Ovary (tissue), 10 donors: ENCODE measurements at places on chromosomes 5 and 9.

DNA sequence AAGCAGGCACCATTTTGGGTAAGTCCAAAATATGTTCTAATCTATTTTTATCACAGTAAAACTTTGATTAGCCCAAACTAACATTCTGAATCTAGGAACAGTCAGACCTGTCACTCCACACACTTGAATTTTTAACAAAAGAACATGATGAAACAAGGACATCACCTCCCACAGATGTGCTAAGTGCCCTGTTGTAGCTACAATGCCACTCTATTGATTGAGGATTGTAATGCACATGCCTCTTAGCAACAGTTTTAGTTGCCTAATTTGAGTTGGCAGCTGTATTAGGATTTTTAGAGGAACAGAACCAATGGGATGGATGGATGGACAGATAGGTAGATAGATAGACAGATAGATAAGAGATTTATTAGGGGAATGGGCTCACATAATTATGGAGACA is 20.3 kb upstream of the RNF20 start:
- H3K36me3 ChIP-seq = no peaks in the 10 kb centered on the region
- H3K4me1 ChIP-seq = no peaks in the 10 kb centered on the region

DNA sequence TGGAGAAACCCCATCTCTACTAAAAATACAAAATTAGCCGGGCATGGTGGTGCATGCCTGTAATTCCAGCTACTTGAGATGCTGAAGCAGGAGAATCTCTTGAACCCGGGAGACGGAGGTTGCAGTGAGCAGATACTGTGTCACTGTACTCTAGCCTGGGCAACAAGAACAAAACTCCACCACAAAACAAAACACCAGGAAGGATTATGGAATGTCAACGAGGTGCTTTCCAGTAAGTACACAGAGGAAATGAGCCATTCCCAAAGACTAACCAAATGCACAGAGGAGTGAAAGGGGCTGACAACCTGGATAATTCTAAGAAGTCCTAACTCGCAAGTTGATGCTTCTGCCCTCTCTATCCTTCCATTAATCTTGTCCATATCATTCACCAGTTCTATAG is 126.1 kb upstream of the RETREG1 start:
- no peaks in the 10 kb centered on the region for H3K27me3 ChIP-seq
- H3K4me3 ChIP-seq = no peak overlapping the region
- H3K36me3 ChIP-seq = no peaks in the 10 kb centered on the region
- H3K27ac ChIP-seq = no peak overlapping the region
- DNase-seq = no peak
- no peaks in the 10 kb centered on the region for H3K4me1 ChIP-seq

- no peaks in the 10 kb centered on the region for H3K36me3 ChIP-seq
- H3K4me3 ChIP-seq = no peak overlapping the region
- no peak for DNase-seq
- no peaks in the 10 kb centered on the region for H3K27me3 ChIP-seq
- no peaks in the 10 kb centered on the region for H3K4me1 ChIP-seq
- no peak overlapping the region for H3K27ac ChIP-seq
These were observed 110.0 kb downstream of the PLPPR1 start for GRCh38 chr9:101138509-101138908.

DNA sequence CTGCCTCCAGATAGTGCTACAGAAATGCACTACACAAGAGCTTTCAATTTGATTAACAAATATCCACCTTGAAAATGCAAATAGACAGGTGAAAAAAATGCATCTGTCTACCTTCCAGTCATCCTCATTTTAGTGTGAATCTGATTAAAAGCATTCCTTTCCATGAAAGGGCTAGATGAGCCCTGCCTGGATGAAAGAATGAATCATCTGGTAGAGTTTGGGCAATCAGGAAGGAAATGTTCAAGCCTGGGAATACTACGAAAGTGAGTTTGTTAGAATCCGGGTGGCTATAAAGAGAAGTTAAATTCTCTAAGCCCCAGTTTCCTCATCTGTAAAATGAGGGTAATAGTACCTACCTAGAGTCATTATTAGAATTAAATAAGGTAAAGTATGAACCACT is 142.6 kb downstream of the FAM114A2 start:
- no peak overlapping the region for H3K27ac ChIP-seq
- DNase-seq = no peak
- H3K27me3 ChIP-seq = no peaks in the 10 kb centered on the region
- no peak overlapping the region for H3K4me3 ChIP-seq
- no peaks in the 10 kb centered on the region for H3K4me1 ChIP-seq
- H3K36me3 ChIP-seq = no peaks in the 10 kb centered on the region

GRCh38 chr9:4095484-4095883 is 204.4 kb downstream of the GLIS3 start:
- no peaks in the 10 kb centered on the region for H3K36me3 ChIP-seq
- H3K27ac ChIP-seq = no peak overlapping the region
- H3K27me3 ChIP-seq = no peaks in the 10 kb centered on the region

- no peaks in the 10 kb centered on the region for H3K36me3 ChIP-seq
- no peak for DNase-seq
- no peak overlapping the region for H3K27ac ChIP-seq
- no peaks in the 10 kb centered on the region for H3K27me3 ChIP-seq
- H3K4me3 ChIP-seq = no peak overlapping the region
- no peaks in the 10 kb centered on the region for H3K4me1 ChIP-seq
These were observed 46.3 kb upstream of the TNFSF15 start for GRCh38 chr9:114852050-114852594.

DNA sequence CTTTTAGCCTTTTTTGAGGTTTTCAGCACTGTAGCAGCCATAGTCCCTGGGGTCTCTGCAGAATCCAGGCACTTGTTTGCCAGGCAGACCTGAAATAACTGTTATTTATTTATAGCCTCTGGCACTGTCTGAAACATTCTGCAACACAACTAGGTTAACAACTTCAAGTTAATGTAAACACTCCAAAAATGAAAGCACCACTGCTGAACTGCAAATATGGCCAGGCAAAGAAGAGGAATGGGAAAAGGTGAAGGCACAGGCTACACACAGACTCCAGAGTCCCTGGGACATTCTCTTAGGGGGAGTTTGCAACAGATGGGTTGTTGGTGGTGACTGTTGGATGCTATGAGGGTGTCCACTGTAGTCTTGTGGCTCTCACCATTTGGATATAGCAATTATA is 369.0 kb downstream of the MAT2B start:
- H3K27ac ChIP-seq = no peak overlapping the region
- no peak for DNase-seq
- H3K4me1 ChIP-seq = no peaks in the 10 kb centered on the region
- no peak overlapping the region for H3K4me3 ChIP-seq
- no peaks in the 10 kb centered on the region for H3K36me3 ChIP-seq

DNA sequence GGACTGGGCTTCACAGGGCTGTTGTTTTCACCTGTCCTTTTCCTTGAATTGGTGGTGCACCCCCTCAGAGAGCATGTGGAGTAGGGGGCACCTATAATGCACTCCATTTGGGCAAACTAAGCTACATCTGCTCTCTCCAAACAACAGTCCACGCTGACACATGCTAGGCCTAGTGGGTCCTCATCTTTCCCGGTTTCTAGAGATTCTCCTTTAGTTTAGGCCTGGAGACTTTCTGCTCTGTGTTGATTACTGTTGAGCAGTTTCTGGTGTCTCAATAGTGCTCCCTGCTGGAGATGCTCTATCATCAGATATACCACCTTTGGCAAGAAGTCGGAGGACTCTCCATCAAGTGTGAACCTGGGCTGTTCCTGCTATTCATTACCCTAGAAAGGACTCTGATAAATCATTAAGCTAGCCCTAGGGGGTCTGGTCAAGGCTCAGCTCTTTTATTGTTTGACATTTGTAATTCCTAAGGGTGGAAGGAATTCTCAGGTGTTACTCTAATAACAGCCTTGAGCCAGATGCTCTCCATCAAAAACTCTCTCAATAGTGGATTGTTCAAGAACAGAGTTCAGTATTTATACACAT is 64.0 kb upstream of the FYB1 start:
- H3K36me3 ChIP-seq = no peaks in the 10 kb centered on the region
- no peaks in the 10 kb centered on the region for H3K27me3 ChIP-seq
- H3K27ac ChIP-seq = no peak overlapping the region
- H3K4me3 ChIP-seq = no peak overlapping the region
- DNase-seq = no peak

- H3K27ac ChIP-seq = no peak overlapping the region
- no peaks in the 10 kb centered on the region for H3K27me3 ChIP-seq
- no peaks in the 10 kb centered on the region for H3K36me3 ChIP-seq
- no peak for DNase-seq
- no peaks in the 10 kb centered on the region for H3K4me1 ChIP-seq
- H3K4me3 ChIP-seq = no peak overlapping the region
These were observed 606.3 kb downstream of the TLE1 start for GRCh38 chr9:81083067-81083466.

- no peak overlapping the region for H3K4me3 ChIP-seq
- H3K27me3 ChIP-seq = no peaks in the 10 kb centered on the region
- no peak overlapping the region for H3K27ac ChIP-seq
These were observed 185.5 kb downstream of the HSD17B3 start for GRCh38 chr9:96116275-96117064.

GRCh38 chr9:131733541-131734061 is 6.3 kb downstream of the RAPGEF1 start:
- H3K4me1 ChIP-seq = peaks cover 11% of the 10 kb centered on the region
- DNase-seq = no peak
- no peak overlapping the region for H3K4me3 ChIP-seq
- H3K27ac ChIP-seq = no peak overlapping the region
- no peaks in the 10 kb centered on the region for H3K36me3 ChIP-seq
- no peaks in the 10 kb centered on the region for H3K27me3 ChIP-seq

GRCh38 chr5:142315096-142315900 is 9.5 kb downstream of the SPRY4 start:
- H3K4me1 ChIP-seq = no peaks in the 10 kb centered on the region
- no peak overlapping the region for H3K4me3 ChIP-seq
- H3K27me3 ChIP-seq = no peaks in the 10 kb centered on the region

GRCh38 chr9:70601000-70601951 is 186.8 kb upstream of the KLF9 start:
- no peaks in the 10 kb centered on the region for H3K36me3 ChIP-seq
- peaks cover 11% of the 10 kb centered on the region for H3K4me1 ChIP-seq
- H3K4me3 ChIP-seq = no peak overlapping the region
- H3K27ac ChIP-seq = peak overlapping the region; percentile 85
- DNase-seq = peak; percentile 96
- no peaks in the 10 kb centered on the region for H3K27me3 ChIP-seq

GRCh38 chr9:92639124-92639523 is 30.8 kb downstream of the IPPK start:
- H3K4me1 ChIP-seq = no peaks in the 10 kb centered on the region
- H3K27ac ChIP-seq = no peak overlapping the region
- no peaks in the 10 kb centered on the region for H3K27me3 ChIP-seq
- H3K36me3 ChIP-seq = no peaks in the 10 kb centered on the region

DNA sequence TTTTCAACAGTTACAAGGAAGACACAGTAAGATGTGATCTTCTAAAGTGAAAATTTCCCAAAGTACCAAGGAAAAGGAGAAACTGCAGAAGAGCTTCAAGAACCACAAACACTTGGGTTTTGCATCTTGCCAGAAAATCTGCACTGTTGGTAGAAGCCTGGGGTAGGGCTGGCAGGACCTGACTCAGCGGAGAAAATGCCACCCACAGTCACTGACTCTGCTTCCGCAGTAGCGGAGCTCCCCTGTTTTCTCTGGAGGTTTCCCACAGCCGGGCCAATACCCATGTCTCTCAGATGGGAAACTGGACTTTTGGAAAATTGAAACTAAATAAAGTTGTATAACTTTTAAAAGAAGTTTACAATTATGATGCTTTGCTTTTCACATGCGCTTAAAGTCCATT is 104.2 kb downstream of the MEF2C start:
- peaks cover 2% of the 10 kb centered on the region for H3K4me1 ChIP-seq
- DNase-seq = no peak
- no peaks in the 10 kb centered on the region for H3K27me3 ChIP-seq

GRCh38 chr9:136901516-136902258 is 15.4 kb downstream of the TRAF2 start:
- H3K4me1 ChIP-seq = peaks cover 4% of the 10 kb centered on the region
- no peaks in the 10 kb centered on the region for H3K27me3 ChIP-seq
- DNase-seq = no peak

DNA sequence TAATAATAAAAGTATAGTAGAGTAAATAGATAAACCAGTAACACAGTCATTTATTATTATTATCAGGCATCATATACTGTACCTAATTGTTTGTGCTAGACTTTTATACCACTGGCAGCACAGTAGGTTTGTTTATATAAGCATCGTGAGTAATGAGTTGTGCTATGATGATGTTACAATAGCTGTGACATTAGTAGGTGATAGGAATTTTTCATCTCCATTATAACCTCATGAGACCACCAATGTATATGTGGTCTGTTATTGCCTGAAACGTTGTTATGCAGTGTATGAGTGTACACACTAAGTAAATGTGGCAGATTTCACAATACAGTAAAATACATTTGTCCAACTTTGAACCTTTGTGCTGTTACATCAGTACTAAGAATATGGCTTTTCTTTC is 72.7 kb upstream of the SPATA31D4 start:
- no peak for DNase-seq
- H3K27me3 ChIP-seq = no peaks in the 10 kb centered on the region
- no peaks in the 10 kb centered on the region for H3K4me1 ChIP-seq
- no peaks in the 10 kb centered on the region for H3K36me3 ChIP-seq
- no peak overlapping the region for H3K27ac ChIP-seq

DNA sequence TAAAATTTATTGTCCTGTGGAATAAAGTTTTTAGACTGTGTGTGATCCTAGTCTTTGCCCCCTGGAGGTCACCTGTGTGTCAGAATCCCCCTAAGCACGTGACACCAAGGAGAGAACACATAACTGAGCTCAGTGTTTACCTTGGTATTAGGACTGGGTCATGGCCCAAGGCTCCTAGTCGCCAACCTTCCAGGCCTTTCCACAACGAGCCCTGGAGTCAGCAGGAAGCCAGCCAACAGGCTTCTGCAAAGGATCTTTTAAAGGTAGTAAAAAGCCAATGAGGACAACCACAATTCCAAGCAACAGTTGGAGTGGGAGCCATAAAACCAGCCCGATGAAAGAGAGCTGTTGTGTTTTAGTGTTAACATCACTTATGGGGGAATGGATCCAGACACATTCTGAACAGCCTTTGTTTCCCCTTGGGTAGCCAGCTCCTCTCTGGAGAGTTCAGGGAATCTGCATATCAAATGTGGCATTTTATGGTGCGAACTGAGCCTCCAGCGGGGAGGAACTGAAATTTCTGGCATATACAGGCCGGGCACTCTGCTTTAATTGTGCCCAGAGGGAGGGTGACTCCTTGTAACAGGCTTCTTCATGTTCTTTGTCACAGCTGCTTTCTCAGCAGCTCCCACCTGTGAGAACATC is 239.9 kb downstream of the FSTL4 start:
- no peaks in the 10 kb centered on the region for H3K4me1 ChIP-seq
- no peak for DNase-seq
- no peaks in the 10 kb centered on the region for H3K27me3 ChIP-seq
- no peak overlapping the region for H3K4me3 ChIP-seq
- H3K36me3 ChIP-seq = no peaks in the 10 kb centered on the region
- H3K27ac ChIP-seq = no peak overlapping the region

DNA sequence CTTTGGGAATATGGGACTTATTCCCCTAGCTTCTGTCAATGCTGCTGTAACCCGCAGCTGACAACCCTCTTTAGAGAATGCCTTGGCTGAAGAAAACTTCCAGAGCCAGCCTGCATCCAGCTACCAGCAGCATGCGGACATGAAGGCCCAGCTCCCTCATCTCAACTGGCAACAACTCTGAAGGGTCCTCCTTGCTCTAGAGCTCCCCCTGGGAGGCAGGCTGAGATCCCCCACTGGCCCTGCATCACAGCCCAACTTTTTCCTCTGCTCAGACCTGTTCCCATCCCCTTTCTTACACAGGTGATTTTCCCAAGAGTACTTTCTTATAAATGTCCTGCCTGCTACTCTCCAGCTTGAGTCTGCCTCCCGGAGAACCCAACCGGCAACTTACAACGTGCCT is 18.7 kb upstream of the WNT8A start:
- H3K4me1 ChIP-seq = no peaks in the 10 kb centered on the region
- no peak overlapping the region for H3K4me3 ChIP-seq
- DNase-seq = no peak
- no peaks in the 10 kb centered on the region for H3K36me3 ChIP-seq
- H3K27me3 ChIP-seq = no peaks in the 10 kb centered on the region
- no peak overlapping the region for H3K27ac ChIP-seq
